NCI-H1048 (cell line): ENCODE measurements at places on chromosomes 2 and 18.

GRCh38 chr2:126512026-126512425, 143.9 kb upstream of the GYPC start:
- DNase-seq, result no peak

GRCh38 chr2:168454737-168455644, 1.1 kb upstream of the CERS6 start:
- no peak for DNase-seq

DNA sequence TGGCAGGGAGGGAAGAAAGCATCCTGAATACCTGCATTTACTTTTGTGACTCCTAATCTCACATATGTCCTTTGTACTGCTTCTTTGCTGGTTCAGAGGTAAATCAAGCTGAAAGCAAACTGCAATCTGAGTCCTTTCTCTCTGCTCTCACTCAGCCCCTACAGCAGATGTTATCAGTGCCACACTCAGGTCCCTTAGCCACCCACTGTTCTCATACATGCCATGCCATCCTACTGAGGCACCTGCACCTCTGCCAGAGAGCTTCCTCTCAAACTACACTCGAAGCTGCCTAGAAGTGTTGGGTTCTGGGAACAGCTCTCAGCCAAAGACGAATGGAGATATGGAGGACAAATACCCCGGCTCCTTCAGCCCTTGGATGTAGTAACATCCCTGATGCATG, 244.5 kb downstream of the TXNL1 start:
- DNase-seq, result no peak

DNA sequence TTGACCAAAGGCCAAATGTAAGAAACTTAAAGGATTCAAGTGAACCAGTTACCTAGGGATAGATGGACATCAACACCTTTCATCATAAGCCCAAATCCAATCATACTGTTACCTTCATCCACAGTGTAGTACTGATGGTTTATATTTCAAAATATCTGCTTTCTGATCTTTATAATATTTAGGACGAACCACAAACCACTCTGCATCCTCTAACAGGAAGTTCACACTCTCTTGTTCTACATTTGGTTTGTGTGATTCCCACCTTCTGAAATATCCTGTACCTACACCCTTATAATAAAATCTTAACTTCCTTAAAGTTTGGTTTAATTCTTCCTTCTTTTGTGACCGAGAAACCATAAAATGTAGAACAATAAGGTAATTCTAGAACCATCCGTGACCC, 535.7 kb upstream of the CHAC2 start:
- no peak for DNase-seq

DNA sequence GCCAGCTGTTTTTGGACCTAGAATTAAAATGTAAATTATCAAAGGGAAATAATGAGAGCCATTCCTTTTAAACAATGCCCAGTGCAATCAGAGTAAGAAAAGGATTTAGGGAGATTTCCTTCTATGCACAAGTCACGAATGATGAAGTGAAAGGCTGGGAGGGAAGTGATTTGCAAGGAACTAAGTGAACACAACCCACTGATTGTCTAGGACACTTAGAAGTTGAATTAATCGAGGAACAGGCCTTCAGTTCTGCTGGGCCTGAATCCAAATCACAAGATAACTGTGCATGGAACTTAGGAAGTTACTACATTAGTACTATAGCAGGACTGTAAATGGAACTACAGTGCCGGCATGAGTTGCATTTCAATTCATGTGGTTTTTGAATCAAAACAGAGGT, 17.7 kb downstream of the MAP2 start:
- DNase-seq, result no peak

GRCh38 chr2:221741496-221742211, 169.6 kb upstream of the EPHA4 start:
- no peak for DNase-seq

- DNase-seq, result no peak
Measured at GRCh38 chr2:164145093-164145987, 409.5 kb upstream of the FIGN start.

DNA sequence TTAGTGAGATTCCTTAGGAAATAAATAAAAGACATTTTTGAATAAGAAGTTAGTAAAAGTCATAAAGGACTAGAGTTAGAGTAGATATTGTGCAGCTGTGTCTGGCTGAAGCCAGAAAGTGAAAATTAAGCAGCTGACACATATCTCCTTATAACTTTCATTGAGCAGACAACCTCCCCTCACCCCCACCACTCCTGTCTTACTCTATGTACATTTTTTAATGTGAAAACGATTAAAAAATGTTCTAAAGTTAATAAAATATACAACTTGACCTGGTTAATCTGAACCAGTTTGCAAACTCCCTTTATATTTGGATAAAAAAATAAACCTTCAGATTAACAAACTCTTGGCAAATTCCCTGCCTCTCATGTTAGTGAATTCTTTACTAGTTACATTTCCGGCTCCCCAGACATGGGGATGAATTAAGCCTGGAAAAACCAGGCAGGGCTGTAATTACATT, 462.8 kb downstream of the MEIS1 start:
- no peak for DNase-seq

- DNase-seq, result no peak
Measured at GRCh38 chr2:140797718-140798117, 1333.1 kb downstream of the LRP1B start.

- DNase-seq, result no peak
Measured at GRCh38 chr2:200593905-200594304, 8.1 kb downstream of the AOX1 start.

- no peak for DNase-seq
Measured at GRCh38 chr2:43068041-43068533, 158.3 kb downstream of the ZFP36L2 start.

DNA sequence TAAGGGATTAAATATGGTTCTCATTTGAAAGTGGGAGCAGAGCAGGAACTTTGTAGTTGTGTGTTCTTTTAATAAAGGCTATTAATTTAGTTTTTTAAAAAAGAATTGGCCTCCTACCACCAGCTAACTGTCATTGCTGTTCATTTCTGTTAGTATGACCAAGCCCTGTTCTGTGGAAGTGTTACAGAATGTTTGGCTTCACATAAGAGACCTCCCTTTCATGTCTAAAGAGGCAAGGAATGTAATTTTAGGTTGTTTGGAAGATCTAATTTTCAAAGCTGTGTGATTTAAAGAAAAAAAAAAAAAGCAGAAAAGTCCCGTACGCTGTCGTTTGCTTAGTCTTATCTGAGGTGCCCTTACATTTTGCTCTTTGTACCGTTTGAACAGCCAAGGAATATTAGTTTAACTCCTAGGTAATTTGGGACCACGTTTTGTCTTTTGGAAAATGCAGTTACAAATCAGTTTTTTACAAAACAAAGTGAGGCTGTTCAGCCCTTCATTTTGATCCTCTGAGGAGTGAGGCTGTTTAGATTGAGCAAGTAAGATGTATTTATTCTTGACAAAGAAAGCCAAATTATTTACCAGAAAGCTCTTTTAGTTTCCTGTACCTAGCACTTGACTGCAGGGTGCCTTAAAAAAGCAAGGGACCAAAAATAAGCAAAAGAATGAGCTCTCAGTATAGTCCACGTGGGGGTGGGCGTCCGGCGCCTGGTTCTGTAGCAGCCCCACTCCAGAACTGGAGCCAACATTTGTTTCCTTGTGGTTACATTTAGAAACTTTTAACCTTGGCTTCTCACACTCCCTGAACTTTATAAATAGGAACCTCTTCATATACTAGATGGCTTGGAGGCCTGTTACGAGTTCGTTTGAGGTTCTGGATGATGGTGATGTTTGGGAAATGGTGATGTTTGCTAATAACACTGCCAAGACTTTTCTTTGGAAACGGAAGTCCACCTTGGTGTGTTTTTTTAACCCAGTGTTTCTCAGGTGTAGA, 136.2 kb downstream of the FMNL2 start:
- no peak for DNase-seq

DNA sequence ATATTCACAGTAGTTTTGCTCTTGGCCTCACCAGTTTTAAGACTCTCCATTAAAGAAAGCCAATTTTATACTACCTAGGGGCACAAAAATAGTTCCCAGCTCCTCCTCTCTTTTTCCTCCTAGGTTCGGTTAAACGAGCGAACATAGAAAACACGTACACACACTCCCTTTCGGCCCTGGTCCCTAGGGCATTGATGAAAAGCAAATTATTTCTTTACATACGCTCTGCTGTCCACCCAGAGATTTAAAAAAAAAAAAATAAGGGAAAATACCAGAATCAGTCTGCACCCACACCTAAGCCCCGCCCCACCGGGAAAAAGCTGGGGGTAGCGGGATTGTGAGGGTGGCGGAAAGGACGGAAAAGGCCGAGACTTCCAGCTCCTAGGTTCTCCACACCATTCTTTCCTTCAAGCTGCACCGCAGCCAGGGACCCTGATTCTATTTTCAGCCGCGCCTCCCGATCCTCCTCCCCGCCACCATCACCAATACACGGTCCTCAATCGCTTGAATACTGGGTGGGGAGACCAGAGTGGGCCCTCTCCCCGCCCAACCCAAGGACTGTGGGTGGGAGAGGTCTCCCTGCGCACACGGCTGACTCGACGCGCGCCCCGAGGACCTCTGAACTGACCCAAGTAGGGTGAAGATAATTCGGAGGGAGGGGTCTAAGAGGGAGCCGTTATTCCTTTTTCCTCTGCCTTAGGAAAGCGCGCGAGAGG, 769 bp downstream of the ATF2 start:
- no peak for DNase-seq

DNA sequence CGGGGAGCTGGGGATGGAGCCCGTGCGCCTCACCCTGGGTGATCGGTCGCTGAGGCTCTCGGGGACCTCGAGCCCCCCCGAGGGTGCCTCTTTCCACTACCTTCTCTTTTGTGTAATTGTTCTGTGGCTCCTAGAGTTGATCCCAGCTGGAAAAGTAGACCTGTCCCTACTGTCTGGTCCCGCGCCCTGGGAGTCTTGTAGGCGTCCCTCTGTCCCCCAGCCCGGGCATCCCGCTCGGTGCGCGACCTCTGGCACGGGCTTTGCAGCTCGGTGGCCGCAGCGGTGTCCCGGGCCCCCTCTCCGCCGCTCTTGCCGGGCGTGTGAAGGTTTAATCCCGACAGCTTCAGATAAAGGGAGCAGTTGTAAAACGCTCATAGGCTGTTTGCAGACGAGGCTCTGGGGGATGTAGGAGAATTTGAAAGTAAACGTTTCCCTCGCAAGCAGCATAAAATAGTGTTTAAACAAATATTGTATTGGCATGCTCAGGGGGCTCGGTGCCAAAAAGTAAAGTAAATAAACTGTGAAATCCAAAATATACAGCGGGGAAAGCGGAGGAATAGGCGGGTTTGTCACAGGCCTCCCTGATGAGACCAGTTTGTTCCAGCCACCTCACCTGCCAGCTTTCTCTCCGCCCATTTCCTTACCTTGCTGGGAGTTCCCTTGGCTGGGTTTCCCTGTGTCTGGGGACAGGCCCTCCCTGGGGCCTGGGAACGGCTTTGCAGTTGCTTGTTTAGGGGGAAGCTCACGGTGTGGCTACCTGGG, 1.9 kb downstream of the GLI2 start:
- no peak for DNase-seq

DNA sequence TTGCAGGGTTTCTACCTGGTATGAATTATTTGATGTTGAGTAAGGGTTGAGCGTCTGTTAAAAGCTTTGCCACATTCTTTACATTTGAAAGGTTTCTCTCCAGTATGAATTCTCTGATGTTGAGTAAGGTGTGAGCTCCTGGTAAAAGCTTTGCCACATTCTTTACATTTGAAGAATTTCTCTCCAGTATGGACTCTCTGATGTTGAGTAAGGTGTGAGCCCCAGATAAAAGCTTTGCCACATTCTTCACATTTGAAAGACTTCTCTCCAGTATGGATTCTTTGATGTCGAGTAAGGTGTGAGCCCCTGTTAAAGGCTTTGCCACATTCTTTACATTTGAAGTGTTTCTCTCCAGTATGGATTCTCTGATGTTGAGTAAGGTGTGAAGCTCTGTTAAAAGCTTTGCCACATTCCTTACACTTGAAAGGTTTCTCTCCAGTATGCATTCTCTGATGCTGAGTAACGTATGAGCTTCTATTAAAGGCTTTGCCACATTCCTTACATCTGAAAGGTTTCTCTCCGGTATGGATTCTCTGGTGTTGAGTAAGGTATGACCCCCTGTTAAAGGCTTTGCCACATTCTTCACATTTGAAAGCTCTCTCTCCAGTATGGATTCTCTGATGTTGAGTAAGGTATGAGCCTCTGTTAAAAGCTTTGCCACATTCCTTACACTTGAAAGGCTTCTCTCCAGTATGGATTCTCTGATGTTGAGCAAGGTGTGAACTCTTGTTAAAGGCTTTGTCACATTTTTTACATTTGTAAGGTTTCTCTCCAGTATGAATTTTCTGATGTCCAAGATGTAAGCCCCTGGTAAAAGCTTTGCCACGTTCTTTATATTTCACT, 27.1 kb downstream of the ZNF519 start:
- no peak for DNase-seq

GRCh38 chr18:27749194-27749593, 427.7 kb downstream of the CDH2 start:
- no peak for DNase-seq

- DNase-seq, result no peak
Measured at GRCh38 chr2:202361108-202361507, 15.0 kb upstream of the BMPR2 start.

DNA sequence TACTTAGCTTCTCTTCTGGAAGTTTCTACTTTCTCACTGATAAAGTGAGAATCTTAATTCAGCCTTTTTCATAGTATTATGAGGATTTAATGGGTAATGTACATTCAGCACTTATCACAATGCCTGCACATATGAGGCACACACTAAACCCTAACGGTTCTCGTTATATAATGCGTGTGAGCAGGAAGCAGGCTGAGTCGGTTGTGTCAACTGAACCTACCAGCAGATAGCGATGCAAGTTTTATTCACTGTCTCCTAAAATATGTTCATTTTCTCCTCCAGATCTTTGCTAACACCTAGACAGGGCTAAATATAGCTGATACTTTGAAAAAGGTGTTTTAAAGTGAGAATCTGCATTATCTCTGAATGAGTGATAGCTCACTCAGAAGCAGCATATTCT, 201.6 kb downstream of the ALPK2 start:
- no peak for DNase-seq

DNA sequence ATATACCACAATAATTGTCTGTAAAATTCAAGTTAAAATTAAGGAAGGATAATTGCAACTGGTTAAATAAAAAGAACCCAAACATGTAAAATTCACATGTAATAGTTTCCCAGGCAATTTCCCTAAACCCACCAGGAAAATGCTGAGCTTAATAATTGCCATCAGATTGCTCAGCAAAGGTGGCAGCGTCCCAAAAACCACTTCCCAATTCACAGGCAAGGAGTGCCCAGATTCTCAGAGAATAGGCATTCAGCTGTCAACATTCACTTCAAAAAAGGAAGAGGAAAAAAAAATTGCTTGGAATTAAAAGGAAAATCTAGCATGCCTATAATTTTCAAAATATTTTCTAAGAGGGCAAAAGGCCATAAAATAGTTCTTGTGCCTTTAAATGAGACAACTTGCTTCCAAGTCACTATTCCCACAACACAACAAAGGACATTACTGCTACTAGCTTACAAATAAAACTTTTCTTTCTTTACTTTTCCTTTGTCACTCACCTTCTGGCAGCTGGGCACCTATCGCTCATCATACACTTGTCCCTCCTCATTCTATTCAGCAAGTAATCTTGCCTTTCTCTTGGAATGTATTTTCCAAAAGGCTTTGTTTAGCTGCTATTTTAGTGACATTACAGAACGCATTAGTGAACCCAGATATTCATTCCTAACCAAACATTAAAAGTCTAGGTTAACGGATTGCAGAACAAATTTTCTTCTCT, 15.2 kb downstream of the SRBD1 start:
- DNase-seq, result no peak
